CD4-positive, alpha-beta memory T cell (primary cell): ENCODE measurements at places on chromosomes 11 and 22.

DNA sequence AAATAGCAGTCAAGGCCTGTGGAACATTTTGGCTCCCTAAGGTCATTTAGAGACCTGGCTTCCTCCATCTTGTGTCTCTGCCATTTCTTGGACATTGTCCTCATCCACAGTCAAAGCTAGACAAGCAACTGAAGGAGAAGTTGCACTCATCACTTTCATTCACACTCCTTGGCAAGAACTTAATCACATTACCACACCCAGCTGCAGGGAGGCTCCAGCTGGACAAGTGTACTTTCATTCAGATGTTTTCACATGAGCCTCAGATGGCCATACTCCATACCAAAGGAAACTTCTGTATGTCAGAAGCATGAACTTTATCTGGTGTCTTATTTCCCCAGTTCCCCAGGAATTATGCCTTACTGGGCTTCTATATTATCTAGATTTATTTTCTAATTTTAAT lies 537.4 kb downstream of the TMEM135 start:
- DNase-seq, result no peak

GRCh38 chr11:133930053-133930766 lies 26.6 kb downstream of the IGSF9B start:
- no peak for DNase-seq

DNA sequence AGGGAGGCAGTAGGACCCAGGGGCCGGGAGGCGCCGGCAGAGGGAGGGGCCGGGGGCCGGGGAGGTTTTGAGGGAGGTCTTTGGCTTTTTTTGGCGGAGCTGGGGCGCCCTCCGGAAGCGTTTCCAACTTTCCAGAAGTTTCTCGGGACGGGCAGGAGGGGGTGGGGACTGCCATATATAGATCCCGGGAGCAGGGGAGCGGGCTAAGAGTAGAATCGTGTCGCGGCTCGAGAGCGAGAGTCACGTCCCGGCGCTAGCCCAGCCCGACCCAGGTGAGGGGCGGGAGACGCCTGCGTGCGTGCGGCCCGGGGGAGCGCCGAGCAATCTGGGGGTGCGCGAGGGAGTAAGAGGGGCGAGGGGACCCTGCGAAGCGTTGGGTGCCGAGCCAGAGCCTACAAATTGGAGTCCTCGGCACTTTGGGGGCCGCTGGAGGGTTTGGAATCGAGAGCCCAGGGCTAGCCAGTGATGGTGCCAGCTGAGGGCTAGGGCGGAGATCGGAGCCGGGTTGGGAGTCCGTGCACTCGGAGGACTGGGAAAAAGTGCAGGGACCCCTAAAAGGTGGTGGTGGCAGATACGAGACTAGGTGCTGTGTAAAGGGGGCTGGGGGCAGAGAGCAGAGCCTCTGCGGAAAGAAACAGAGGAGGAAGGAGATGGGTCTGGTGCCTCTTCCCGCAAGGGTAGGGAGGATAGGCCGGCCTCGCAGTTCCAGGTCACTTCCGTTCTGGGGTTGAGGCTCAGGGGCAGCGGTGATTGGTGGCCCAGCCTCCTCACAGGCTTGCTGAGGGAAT lies at the start of gene SERPINH1:
SERPINH1 (plus strand) TSS at position 206 of the 788 bp plus-strand sequence. CDS start 4,097 bp downstream, outside the sequence.
- DNase-seq, result peak; percentile 59

- no peak for DNase-seq
Measured at GRCh38 chr11:12248330-12248729, 129.0 kb upstream of the PARVA start.

DNA sequence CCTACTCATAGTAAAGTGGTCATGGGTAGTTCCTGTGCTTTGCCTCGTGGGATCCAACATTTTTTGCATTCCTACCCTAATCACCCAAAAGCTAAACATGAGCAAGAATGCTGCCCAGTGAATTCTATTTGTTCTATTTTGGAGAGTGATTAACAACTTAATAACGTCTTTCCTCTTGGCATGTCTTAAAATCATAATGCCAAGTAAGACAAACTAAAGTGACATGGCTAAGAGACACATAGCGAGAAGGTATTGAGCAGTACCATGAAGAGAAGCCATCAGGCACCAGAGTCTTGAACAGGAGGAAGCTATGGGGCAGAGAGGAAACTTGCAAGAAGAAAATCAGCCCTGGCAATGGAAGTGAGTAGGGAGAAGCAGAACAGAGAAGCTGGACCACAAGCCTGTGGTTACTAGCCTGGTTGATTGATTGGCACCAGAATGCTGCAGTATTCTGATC lies 32.0 kb downstream of the EXPH5 start:
- DNase-seq, result no peak
